ENCODE measurements at places on chromosomes 16 and 17.

DNA sequence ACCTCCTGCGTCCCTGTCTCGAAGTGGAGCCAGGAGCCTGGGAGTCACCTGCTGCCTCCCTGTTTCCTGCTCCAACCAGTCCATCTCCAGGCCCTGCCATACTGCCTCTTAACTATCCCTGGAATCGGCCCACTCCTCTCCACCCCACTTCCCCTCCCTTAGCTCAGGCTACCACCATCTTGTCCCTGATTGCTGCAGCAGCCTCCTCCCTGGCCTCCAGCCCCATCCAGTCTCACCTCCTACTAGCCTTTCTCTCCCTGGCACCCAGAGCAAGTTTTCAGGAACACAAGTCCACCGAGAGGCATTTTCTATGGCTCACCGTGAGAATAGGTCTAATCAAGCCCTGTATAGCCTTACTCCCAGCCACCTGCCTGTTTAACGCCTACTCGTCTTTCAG, 865 bp upstream of the CAMKK1 start:
- no peak for DNase-seq

DNA sequence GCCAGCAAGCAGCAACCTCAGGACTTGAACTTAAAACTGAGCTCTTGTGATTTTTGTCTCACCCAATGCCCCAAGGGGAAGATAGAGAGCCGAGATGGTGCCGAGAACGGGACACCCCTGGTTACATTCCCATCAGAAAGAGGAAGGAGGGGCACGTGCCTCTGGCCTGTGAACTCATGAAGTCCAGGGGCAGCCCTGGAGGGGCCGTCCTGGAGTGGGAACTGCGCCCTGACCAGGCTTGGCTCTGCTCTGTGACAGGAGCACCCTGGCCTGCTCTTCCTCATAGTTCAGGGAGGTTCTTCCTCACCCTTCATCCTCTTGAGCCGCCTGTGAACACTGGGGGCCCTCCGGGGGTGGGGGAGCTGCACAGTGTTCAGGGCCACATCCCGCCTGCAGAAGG, 130.3 kb upstream of the FOXF1 start:
- DNase-seq, result no peak

DNA sequence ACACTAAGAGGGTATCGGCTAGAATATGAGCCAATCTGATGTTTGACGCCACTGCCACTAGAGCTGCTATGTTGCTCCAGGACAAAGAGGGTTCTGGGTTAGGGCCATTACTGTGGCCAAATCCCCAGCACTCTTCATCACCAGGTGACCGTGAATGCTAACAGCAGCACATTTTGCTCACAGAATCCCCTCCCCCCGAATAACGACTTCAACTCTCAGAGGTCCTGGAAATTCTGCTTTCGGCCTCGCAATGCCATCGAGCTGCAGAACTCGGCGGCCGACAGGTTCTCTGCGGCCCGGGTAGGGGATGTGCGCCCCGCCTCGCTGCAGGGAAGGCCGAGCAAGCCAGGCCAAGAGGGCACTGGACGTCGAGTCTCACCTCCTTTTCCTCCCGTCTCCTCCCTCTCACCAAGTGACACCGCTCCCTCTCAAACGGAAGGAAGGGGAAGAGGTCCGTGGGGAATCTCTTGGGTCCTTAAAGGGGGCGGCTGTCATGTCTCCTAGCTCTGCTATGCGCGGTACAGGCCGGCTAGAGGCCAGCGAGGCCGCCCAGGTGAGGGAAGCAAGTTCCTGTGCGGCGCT, 31.9 kb downstream of the CDK5R1 start:
- DNase-seq, result no peak

DNA sequence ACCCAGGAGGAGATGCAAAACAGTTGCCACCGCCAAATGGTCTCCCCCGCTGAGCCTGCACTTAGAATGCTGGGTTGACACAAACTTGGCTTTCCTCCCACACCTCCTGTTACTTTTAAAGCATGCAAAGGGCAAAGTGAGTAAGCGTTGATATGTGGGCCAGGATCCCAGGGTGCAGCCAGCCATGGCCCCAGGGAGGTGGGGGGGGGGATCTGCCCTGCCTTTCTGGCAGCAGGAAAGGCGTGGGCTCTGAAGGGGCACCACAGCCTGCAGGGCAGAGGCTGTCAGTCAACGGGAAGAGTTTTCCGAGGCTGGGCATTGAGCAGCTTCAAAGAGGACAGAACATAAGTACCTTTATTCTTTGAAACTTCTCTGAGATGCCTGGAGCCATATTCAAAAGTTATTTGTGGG, 142.3 kb downstream of the ABCC12 start:
- no peak for DNase-seq

DNA sequence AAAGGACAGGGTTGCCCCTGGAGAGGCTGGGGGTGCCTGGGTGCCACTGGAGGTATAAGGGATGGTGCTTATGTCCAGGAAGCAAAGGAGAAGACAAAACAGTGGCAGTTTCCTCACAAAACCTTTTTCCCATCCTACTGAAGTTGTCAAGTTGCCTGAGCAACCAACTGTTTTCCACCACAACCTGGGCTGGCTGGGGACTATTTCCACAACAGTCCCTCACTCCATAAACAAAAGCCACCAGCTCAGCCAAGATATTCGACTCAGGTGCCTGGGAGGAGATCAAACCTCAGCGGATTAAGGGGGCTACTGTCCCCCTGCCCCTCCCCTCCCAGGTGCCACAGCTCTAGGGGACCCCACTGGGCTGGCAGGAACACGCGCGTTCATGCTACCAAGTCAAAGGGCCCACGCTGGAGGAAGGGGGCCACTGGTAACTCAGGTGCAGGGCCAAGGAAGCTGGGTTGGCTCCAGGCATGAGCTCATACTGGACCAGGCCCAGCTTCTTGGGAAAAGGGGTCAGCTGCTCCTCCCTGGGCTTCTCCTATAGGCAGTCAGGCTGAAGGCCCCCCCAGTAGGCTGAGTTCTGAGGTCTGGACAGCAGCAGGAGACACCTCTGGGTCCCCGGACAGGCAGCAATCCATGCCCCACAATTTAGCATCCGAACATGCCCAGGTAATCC, 45.7 kb upstream of the MRPS23 start:
- no peak for DNase-seq

All from AG20443 (cell line).